ENCODE measurements at places on chromosomes 5 and 9.

DNA sequence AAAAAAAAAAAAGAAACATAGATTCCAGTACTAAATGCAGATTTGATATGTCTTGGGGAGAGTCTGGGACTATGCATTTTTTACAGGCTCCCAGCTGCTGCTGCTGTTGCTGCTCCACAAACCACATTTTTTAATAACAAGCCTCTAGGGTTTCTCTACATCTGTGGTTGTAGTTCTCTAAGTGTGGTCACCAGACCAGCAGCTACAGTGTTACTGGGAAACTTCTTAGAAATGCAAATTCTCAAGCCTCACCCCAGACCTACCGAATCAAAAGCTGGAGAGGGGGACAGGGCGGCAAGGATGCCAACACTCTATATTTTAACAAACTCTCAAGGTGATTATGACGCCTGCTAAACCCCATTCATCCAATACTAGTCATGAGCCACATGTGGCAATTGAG is 293.4 kb upstream of the PTGER4 start:
- DNase-seq: no peak

GRCh38 chr9:133954862-133955529 is 37.1 kb downstream of the VAV2 start:
- no peak for DNase-seq

DNA sequence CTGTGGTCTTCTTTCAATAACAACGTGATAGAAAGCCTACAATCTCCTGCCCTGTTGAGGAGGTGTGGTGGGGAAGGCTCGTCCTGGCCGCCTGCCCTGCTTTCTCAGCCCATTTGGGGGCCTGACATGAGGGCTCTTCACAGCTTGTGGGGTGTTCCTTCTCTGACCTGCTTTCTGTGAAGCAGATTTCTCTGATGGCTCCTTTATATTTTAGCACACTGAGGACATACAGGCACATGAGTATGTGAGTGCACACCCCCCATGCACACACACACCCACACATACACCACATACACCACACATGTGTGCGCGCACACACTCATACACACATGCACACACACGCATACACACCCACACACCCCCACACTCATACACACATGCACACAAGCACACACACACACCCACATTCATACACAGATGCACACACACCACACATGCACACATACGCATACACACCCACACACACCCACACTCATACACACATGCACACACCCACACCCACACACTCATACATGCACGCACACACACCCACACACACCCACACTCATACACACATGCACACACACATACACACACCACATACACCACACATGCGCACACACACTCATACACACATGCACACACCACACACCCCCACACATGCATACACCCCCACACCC is 117.5 kb downstream of the COL5A1 start:
- no peak for DNase-seq

GRCh38 chr9:35568196-35568595 is 36.9 kb upstream of the TESK1 start:
- DNase-seq: no peak

DNA sequence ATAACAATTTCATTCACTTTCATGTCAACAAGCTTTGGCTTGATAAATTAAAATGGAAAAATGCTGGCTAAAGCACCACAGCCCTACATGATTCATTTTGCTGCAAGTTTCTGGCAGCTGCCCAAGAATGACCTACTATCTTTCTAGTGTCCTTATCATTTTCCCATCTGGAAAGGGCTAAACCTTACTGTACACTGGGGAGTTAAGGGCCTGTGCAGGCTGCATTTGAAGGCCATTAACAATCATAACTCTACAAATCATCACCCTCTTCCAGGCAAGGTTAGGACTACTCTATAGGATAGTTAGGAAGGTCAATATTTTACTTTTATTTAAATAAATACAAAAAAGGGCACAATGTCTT is 579.7 kb upstream of the ZNF608 start:
- no peak for DNase-seq

DNA sequence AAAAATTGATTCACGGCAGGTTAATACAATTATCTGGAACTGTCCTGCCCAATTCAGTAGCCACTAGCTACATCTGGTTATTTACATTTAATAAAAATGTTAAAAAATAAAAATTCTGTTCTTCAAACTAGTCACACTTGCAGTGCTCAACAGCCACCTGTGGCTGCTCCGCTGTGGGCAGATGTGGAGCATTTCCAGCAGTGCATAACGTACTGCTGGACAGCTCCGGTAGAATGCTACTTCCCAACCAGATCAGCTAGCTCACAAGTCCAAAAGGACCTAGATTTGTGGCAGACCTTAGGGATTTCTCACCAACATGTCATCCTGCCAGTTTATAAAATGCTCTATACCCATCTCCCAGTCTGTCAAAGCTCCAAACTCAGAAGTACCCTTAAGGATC is 42.8 kb downstream of the SETX start:
- DNase-seq: no peak

DNA sequence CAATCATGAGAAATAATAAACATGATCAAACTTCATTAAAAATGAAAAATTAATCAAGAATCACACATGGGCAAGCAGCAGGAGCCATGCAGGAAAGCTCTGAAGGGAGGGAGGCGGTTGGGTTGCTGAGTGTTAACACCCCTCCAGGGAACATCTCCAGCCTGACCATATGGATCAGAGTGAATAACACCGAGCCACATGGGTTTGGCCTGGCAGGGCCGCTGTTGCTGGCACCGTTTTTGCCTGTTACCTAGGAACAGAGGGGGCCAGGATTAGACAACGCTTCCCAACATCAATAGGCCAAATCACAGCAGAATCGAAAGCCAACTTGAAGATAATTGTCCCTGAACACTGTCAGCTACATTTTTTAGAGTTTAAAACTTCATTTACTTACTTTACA is 160.2 kb downstream of the DENND1A start:
- DNase-seq: no peak

DNA sequence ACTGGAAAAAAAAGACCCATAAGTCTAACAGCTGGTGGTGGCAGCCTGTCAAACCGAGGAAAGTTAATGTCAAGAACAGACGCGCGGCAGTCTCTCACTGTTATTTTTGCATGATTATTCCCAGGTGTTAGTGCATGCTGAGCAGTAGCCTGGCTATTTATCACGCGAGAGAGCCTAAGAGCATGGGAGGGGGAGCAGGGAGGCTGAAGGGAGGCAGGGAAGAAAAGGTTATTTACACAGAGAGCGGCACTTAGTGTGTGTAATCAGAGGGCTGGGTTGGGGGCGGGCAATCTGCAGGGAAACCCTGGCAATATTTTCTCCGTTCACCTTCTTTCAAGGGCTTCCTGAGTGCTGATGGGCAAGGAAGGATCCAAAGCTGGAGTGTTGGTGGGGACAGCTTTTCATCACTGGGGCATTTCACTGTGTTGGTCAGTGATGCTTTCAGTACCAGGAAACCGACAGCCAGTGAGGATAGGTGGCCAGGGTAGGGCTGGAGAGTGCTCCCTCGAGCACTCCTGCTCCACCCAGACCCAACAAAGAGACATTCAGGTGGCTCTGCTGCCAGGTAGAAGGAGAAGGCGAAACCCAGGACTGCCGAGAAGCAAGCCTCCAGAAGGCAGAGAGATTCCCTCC is 39.6 kb downstream of the ZNF608 start:
- DNase-seq: peak; percentile 71

- DNase-seq: no peak
Observed at GRCh38 chr5:133653760-133654049, 41.4 kb upstream of the FSTL4 start.

DNA sequence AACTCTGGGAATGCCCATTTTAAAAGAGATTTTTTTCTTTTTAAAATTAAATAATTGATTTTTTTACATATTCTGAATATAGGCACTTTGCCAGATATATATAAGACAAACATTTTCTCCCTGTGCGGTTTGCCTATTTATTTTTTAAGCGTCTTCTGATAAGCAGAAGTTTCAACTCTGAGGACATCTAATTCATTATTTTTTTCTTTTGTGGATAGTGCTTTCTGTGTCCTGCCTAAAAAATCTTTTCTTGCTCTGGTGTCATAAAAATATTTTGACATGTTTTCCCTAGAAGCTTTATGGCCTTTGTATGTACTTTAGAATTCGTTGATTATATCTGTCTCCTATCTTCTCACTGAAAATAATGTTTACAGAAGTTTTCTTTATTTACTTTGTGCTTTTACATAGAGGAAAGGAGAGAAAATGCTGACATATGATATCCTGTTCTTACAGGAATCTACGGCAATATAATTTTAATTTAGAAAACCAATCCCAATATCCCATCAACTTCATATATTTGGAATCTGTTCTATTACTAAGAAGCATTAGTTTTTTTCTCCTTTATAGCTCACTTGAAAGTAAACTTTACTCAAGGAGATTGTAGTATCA is 111.9 kb upstream of the EFNA5 start:
- no peak for DNase-seq

GRCh38 chr5:1124205-1125029 is 12.6 kb upstream of the SLC12A7 start:
- no peak for DNase-seq

GRCh38 chr9:78769690-78770089 is 472.8 kb downstream of the PSAT1 start:
- no peak for DNase-seq

- DNase-seq: no peak
Observed at GRCh38 chr9:133029994-133030316, 842 bp upstream of the GTF3C5 start.
